Activated CD8-positive, alpha-beta memory T cell treated with anti-CD3 and anti-CD28 coated beads, Interleukin-2, amount 50 U/mL, for 48 hours (primary cell): ENCODE measurements at places on chromosomes 6 and 20.

DNA sequence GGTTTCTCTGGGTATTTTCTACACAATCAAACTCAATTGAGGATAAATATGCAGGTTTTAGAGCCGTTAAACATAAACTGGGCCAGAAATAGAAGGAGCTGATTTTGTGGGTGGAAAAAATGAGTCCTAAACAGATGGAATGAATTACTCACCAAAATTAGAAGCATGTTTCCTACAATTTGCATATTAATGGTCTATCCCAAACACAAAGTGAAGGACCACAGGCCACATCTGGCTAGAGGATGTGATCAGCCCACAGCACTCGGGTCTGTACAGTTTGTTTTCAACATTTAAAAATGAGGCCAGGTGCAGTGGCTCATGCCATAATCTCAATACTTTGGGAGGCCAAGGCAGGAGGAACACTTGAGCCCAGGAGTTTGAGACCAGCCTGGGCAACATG lies 296.3 kb downstream of the PREX1 start:
- DNase-seq: no peak

GRCh38 chr20:48564982-48565539 lies 262.7 kb downstream of the PREX1 start:
- no peak for DNase-seq

GRCh38 chr6:89564752-89565427 lies 73.7 kb downstream of the LYRM2 start:
- DNase-seq: no peak

- DNase-seq: no peak
Measured at GRCh38 chr6:33609019-33609418, 12.1 kb upstream of the ITPR3 start.
